Spinal cord (tissue), 10 donors: ENCODE measurements at places on chromosomes 4 and X. TPM values are rescaled to one million over a fixed set of nuclear protein-coding genes. Genes with fewer than 3 reads are reported as not detected.

GRCh38 chr4:93865650-93866049 lies 37.1 kb downstream of the ATOH1 start:
- no peak for DNase-seq

GRCh38 chr4:68708566-68708965 lies 38.1 kb upstream of the UGT2B15 start:
- DNase-seq = no peak

DNA sequence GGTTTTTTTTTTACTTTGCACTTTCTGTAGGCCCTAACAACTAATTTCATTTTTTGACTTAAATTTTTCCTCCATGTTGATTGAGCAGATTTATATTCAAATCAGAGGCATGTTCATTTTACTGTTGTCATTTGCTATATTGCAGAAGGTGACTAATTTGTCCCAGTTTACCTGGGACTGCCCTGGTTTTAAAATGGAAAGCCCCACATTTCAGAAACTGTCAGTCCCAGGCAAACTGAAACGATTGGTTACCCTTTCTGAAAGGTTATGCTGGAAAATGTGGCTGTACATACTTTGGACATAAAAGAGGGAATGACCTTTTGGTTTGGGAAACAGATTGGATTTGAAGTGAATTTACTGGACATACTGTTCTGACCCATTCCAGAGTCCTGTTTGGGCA lies 160.0 kb downstream of the SPCS3 start:
- DNase-seq = no peak

- DNase-seq = no peak
Measured at GRCh38 chr4:53183754-53184153, 182.1 kb downstream of the SCFD2 start.

GRCh38 chr4:170589597-170590191 lies 499.9 kb upstream of the AADAT start:
- DNase-seq = no peak

UCHL1 gene
- 1,287 TPM for polyA plus RNA-seq

SPRY1 gene
- polyA plus RNA-seq = 29.2 TPM
